Hematopoietic multipotent progenitor cell treated with erythropoietin and hydrocortisone succinate and interleukin-3 and kit ligand, for 4 days (in vitro differentiated cells): ENCODE measurements at places on chromosomes 5 and 9.

GRCh38 chr5:16791036-16791705, 144.9 kb downstream of the MYO10 start:
- peak; percentile 76 for DNase-seq

DNA sequence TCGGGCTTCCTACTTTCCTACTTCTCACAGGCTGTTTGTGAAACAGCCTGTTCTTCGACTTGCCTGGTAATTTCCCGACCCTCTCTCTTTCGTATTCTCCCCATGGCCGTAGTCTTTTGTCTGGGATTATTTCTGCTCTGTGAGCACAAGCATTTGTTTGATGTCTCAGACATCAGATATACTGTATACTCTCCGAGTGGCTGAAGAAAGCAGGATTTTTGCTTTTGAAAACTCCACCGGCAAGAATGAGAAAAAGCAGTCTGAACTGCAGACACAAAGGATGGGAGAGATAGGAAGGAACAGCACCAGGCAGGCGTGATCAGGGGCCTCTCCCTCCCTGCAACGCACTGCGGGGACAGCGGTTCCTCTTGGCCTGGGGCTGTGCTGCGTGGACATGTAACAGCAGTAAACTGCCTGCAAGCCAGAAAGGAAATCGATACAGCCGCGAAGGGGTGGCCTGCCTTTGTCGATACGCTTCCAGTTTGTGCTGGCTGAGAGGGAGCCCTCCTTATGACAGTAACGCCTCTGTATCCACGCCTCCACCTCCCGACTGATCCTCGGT, 313.9 kb upstream of the TLE4 start:
- no peak for DNase-seq

- no peak for DNase-seq
Measured at GRCh38 chr9:126569036-126569435, 44.7 kb upstream of the LMX1B start.

- DNase-seq = no peak
Measured at GRCh38 chr9:134782921-134783698, 97.5 kb upstream of the FCN2 start.

GRCh38 chr5:175032013-175032412, 307.6 kb downstream of the MSX2 start:
- DNase-seq = no peak

DNA sequence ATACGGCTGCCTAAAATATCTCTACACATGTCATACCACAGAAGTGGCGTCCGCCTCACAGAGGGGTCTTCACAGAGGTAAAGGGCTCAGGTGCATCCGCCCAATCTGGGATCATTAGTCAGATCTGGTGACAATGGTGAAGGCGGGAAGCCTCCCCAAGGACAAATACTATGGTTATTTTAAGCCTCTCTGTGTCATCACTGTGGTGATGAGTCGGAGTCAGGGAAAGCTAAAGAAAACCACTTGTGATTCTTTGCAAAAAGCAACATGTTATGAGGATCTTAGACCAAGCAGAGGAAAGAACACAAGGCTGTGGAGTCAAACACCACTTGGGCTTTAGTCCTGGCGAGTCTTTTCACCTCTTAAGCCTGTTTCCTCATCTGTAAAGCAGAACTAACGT, 190.4 kb downstream of the DRD1 start:
- DNase-seq = no peak

GRCh38 chr5:123868267-123868666, 356.3 kb downstream of the CSNK1G3 start:
- no peak for DNase-seq

DNA sequence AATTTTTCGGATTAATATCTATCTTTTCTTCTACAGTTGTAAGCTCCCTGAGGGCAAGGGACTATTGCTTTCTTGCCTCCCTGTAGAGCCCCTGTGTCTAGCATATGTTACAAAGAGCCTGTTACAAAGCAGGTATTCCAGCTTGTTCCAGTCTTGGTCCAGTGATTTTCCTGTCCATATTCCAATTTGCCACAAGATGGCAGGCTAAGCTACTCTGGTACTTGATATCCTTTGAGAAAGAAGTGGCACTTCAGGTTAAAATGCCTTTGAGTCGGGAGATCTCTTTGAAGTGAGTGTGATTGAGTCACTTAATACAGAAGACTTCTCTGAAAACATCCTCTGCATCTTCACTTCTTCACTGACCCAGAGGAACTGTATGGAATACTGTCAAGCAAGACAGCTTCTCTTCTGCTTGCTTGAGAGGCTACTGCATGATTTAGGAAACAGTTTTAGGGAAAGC, 24.5 kb downstream of the CAVIN4 start:
- DNase-seq = peak; percentile 69

DNA sequence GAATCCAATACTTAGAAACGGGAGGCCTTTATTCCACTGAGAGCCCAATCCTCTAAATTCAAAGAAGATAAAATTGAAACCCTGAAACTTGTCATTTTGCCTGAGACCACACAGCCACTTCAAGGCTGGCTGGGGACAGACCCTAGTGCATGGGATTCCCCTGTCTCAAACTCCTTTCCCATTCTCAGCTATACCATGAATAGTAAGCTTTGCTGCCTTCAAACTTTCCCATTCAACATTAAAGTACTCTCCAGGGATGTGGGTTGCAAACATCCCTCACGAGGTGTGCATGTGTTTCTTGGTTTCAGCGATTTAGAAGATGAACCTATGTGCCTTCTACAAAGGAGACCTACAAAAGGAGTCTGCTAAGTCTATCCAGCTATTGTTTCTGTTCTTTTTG, 64.6 kb downstream of the GABRB2 start:
- no peak for DNase-seq

GRCh38 chr9:83291196-83291595, 228.3 kb upstream of the RASEF start:
- DNase-seq = no peak
